ENCODE measurements at places on chromosomes 5 and 9. TPM values are rescaled to one million over a fixed set of nuclear protein-coding genes. Genes with fewer than 3 reads are reported as not detected.
A peak's percentile ranks its signal among the peaks of the same experiment; 100 is the strongest.

Gene IL13
- polyA plus RNA-seq: 0.16 TPM

Gene C9orf72
- polyA plus RNA-seq: 22.0 TPM

Gene BTNL3
- polyA plus RNA-seq: not detected

Gene KIAA1191
- 159 TPM for polyA plus RNA-seq

Gene TMEM174
- polyA plus RNA-seq: not detected

Gene SPINK13
- 1.2 TPM for polyA plus RNA-seq

Gene TSPAN17
- polyA plus RNA-seq: 36.3 TPM

Gene FAM221B
- 0.35 TPM for polyA plus RNA-seq

Gene SOHLH1
- polyA plus RNA-seq: not detected

Gene FAT2
- 0.12 TPM for polyA plus RNA-seq

GRCh38 chr9:127705577-127706379 lies 1.0 kb upstream of the CFAP157 start:
- H3K36me3 ChIP-seq: no peaks in the 10 kb centered on the region
- no peak for DNase-seq
- H3K4me1 ChIP-seq: no peaks in the 10 kb centered on the region
- H3K4me3 ChIP-seq: no peak overlapping the region

GRCh38 chr5:134494780-134495179 lies 30.7 kb upstream of the JADE2 start:
- H3K4me1 ChIP-seq: no peaks in the 10 kb centered on the region
- no peak overlapping the region for H3K4me3 ChIP-seq
- H3K27ac ChIP-seq: no peak overlapping the region
- no peaks in the 10 kb centered on the region for H3K36me3 ChIP-seq
- DNase-seq: no peak
- H3K27me3 ChIP-seq: no peaks in the 10 kb centered on the region

GRCh38 chr5:154884424-154884823 lies 26.0 kb downstream of the CNOT8 start:
- no peak for DNase-seq
- no peaks in the 10 kb centered on the region for H3K27me3 ChIP-seq
- H3K4me3 ChIP-seq: no peak overlapping the region
- H3K36me3 ChIP-seq: peaks cover 53% of the 10 kb centered on the region
- H3K27ac ChIP-seq: no peak overlapping the region
- no peaks in the 10 kb centered on the region for H3K4me1 ChIP-seq

GRCh38 chr9:104104360-104104759 lies 10.3 kb downstream of the SMC2 start:
- DNase-seq: no peak
- H3K27me3 ChIP-seq: no peaks in the 10 kb centered on the region
- peaks cover 86% of the 10 kb centered on the region for H3K36me3 ChIP-seq
- no peak overlapping the region for H3K4me3 ChIP-seq

DNA sequence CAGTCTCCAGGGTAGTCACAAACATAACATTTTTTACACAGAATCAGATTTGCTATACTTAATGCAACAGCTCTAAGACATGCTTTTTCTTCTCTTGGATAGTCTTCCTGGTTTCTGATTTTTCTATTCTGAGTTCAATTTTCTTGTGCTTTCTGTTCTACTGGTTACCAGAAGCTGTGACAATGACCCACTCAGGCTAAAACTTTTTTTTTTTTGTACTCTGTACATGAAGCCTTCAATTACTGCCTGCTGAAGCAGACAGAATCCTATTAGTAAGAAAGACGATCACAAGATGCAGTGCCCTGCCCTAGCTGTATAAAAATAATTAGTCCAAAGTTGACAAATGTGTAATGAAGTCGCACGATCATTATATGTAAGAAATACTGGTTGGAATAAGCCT lies 231.1 kb upstream of the TBCA start:
- no peak for DNase-seq
- H3K27me3 ChIP-seq: no peaks in the 10 kb centered on the region
- no peaks in the 10 kb centered on the region for H3K4me1 ChIP-seq

DNA sequence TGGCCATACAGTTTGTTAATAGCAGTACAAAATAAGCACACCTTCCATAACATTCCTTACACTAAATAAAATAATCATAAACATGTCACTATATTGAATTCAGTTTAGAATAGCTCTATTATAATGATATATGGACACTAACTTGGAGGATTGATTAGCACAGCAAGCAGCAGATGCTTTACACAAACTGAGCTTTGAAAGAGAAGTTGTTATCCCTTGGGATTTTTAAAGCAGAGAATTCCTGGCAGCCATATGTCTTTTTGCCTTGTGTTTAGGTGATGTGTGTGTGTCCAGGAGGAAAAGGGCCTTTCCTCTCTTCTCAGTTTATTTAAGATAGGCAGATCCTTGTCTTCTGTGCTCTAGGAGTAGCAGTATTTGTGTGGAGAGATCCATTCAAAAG lies 232.2 kb upstream of the GRIN3A start:
- H3K36me3 ChIP-seq: no peaks in the 10 kb centered on the region
- no peaks in the 10 kb centered on the region for H3K4me1 ChIP-seq
- no peak for DNase-seq
- no peaks in the 10 kb centered on the region for H3K27me3 ChIP-seq
- no peak overlapping the region for H3K27ac ChIP-seq
- H3K4me3 ChIP-seq: no peak overlapping the region

- no peak overlapping the region for H3K27ac ChIP-seq
- H3K4me1 ChIP-seq: no peaks in the 10 kb centered on the region
- H3K4me3 ChIP-seq: no peak overlapping the region
- H3K27me3 ChIP-seq: no peaks in the 10 kb centered on the region
- DNase-seq: no peak
Observed at GRCh38 chr9:131187957-131188356, 62.6 kb downstream of the NUP214 start.

GRCh38 chr9:119639287-119639955 lies 270.2 kb upstream of the BRINP1 start:
- H3K36me3 ChIP-seq: no peaks in the 10 kb centered on the region
- H3K27ac ChIP-seq: no peak overlapping the region
- no peak overlapping the region for H3K4me3 ChIP-seq

GRCh38 chr9:17063535-17064135 lies 71.2 kb upstream of the CNTLN start:
- no peak overlapping the region for H3K27ac ChIP-seq
- no peaks in the 10 kb centered on the region for H3K36me3 ChIP-seq
- H3K27me3 ChIP-seq: no peaks in the 10 kb centered on the region
- H3K4me1 ChIP-seq: no peaks in the 10 kb centered on the region

- no peak overlapping the region for H3K4me3 ChIP-seq
- H3K27me3 ChIP-seq: no peaks in the 10 kb centered on the region
- H3K36me3 ChIP-seq: no peaks in the 10 kb centered on the region
- peaks cover 2% of the 10 kb centered on the region for H3K4me1 ChIP-seq
- DNase-seq: no peak
Observed at GRCh38 chr9:16732546-16732945, 137.9 kb downstream of the BNC2 start.

DNA sequence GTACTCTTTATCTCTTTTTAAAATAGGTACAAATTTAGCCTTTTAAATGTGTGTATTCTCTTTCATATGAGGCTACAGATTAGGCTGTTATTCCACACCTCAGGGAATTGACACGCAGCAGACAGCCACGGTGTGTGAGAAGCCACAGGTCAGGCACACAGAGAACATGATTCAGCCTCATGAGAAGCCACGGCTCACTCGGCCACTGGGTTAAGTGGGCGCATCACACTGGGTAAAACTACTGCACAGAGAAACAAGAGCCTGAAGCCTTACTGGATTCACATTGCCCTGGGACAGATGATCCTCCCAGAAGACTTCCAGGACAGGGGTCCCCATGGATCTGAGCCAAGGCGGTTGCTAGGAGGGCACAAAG lies 28.2 kb downstream of the LPCAT1 start:
- no peak overlapping the region for H3K27ac ChIP-seq
- H3K36me3 ChIP-seq: no peaks in the 10 kb centered on the region
- peak overlapping the region; percentile 35 for H3K4me3 ChIP-seq
- H3K4me1 ChIP-seq: peaks cover 68% of the 10 kb centered on the region

DNA sequence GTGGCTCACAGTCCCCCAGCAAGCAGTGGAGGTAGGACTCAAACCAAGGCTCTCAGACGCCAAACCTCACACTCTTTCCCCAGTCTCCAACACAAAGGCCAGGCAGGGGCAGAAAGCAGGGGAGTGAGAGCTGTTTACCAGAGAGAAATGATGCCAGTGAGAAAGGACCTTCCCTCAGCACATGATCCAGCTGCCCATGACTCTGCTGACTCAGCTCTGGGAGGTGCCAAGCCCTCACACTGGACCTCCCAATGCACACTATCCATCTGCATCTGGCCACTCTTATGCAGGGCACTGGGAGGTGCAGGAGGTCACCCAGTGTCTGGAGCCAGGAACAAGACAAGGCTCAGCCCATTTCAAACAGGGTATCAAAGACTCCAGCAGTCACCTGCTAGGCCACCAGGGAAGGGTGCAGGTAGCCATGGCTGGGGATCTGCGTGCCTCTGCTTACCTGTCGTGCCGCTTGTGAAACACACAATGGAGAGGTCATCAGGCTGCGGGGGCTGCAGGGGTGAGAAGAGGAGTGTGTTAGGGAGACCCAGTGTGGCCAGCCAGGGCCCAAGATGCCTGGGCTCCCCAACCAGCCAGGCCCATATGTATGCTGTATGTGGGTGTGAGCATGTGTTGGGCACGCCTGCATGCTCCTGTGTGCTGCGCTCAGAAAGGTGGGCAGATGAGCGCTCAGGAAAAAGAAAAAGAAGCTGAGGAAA lies 26.3 kb downstream of the ACSL6 start:
- H3K27me3 ChIP-seq: no peaks in the 10 kb centered on the region
- H3K4me1 ChIP-seq: no peaks in the 10 kb centered on the region
- DNase-seq: no peak
- no peaks in the 10 kb centered on the region for H3K36me3 ChIP-seq
- H3K27ac ChIP-seq: no peak overlapping the region

DNA sequence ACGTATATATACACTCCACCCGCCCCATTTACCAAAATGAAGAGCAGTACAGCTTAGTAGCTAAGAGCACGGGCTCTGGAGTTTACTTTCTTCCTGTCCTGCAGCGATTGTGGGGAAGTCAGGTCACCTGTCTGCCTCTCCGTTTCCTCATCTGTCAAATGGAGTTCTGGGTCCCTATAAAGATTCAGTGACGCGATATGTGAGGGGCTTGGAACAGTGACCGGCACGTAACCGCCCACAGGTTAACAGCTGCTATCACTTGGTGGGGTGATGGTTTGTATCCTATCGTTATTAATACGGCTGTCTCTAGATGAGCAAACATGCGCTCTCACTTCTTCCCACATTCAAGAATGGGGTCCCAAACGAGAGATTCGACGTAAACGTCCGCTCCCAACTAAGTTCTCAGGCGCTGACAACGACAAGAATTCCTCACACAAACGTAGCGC lies 426 bp downstream of the FAM114A2 start:
- no peaks in the 10 kb centered on the region for H3K27me3 ChIP-seq
- H3K36me3 ChIP-seq: no peaks in the 10 kb centered on the region
- peak overlapping the region; percentile 87 for H3K4me3 ChIP-seq
- peak; percentile 36 for DNase-seq
- peaks cover 48% of the 10 kb centered on the region for H3K4me1 ChIP-seq

All from left lung (tissue), 14 donors.